Cortex of kidney (tissue), 1 donor: ENCODE measurements at places on chromosomes 4 and X.

DNA sequence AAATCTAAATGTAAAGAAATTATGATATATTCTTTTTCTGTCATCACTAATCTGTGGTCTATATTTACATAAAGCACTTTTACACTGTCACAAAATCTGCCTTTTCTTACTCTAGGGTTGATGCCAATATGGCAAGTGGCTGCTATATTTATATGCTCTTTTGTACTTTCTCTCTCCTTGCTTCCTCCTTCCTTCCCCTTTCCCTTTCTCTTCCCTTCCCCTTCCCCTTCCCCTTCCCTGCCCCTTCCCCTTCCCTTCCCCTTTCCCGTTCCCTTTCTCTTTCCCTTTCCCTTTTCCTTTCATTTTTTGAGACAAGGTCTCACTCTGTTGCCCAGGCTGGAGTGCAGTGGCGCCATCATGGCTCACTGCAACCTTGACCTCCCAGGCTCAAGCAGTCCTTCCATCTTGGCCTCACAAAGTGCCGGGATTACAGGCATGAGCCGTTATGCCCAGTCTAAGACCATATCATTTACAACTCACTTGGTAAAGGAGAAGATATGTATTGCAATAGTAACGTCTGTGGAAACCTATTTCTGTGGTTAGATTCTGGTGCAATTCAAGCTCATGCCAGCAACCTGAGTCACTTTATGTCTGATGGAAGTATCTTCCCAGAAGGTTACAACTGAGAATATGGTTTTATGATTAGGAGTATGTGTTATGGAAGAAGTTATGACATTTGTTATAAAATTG is 13.9 kb upstream of the PLAC8 start:
- no peak for DNase-seq

DNA sequence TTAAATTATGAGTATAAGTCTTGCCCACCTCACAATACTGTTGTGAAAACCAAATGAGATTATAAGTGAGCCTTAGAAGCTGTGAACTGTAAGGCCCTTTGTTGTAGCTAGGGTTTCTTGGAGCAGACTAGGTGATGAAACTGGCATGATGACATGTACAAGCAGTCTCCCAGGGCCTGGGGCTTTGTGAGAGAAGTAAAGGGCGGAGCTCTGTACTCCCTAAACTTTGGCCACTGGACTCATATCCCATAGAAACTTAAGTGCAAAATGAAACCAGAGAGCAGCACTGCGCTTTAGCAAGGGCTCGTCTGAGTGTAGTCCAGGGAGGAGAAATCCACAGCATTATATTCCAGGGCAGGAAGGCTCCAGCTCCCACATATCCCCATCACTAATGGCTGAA is 385.6 kb upstream of the FGF16 start:
- no peak for DNase-seq

GRCh38 chr4:38664706-38665401 is 855 bp downstream of the KLF3 start:
- DNase-seq: no peak

DNA sequence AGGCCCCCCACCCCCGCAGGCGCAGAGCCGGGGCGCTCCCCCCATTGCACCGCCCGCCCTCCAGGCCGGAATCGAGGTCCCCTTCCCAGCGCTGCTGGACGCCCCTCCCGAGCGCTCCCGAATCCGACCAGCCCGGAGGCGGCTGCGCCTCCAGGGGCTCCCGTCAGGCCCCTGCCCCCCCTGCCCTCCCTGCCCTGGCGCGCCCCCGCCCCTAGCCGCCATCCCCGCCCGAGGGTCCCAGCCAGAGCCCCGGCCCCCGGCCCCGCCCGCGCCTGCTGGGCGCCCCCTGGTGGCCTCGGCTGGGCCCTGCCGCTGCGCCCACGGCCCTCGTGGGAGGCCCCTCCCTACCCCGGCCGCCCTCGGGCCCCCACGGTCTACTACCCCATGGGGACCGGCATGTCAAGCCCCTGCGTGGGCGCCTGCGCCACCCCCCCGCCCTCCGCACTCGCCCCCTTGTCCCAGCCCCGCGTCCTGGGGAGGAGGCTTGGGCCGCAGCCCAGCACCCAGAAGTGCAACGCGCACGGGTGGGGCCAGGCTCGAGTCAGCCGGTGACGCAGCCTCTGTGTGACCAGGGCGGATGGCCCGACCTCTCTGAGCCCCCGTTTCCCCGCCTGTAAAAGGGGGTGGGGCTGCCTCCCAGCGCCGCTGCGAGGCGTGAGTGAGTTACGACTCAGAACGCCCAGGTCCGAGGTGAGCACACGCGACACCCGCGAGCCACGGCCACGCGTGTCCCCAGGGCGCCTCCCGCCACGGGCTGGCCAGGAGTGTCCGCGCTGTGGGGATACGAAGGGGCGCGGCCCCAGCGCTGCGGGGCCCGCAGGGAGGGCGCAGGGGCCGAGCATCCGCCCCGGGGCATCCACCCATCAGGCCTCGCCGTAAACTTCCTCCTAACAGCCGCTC is 104.9 kb downstream of the FAM53A start:
- DNase-seq: no peak

DNA sequence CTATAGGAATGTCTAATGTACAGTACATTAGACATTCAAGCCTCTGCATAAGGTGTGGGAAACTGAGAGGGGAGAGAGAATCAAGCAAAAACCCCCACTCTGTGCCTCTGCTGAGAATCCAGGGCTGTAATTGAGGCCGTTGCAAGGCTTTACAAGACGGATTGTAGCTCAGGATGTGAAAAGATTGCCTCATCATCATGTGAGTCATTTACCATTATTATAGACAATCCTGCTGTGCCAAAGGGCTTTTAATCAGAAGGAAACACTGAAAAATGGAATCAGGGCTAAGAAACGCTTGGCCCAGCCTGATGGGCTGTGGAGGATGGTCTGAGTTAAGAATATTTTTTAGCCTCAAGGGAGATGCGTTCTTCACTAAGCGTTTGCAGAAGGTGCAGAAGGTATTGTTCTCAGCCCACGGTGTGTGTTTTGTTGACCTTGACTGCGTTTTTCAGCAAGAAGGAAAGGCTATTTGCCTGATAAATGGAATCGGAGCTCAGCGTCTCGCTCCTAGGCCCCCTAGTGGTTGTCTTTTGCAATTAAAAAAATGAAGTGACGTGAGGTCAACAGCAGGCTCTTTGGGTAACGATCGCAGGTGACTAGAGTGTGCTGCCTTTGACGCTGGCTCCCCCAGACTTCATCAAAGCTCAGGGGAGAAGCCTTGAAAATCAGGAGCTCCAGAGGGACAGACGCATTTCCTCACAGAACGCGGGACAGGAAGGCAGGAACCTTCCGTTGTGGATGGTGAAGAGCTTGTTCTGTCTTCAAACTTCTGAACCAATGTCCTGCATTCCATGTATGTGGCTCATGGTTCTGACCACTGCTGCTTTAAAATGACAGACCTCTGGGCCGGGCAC is 18.1 kb upstream of the CHRNA9 start:
- no peak for DNase-seq

GRCh38 chr4:17762726-17763125 is 18.7 kb downstream of the FAM184B start:
- DNase-seq: no peak

DNA sequence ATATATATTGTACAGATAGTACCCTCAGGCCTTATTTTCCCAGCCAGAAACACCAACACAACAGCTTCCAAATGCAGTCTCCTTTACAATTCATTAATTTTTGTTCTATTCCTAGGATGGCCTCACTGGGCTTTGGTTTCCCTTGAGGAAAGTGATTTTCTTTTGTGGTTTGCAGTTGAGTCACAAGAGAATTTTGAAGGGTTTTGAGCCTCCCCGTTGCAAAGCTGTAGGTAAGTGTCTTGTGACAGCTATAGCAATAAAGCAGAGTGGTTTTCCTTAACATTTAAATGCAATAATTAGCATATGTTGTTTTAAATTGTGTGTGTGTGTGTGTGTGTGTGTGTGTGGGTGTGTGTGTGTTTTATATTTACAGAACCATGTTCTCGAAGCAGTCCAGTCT is 54.1 kb upstream of the WDR17 start:
- no peak for DNase-seq

GRCh38 chr4:146521541-146522097 is at the start of gene SLC10A7:
TSS of gene SLC10A7 (minus strand) at chr4:146521940. CDS start at chr4:146521717, 223 bp downstream.
- no peak for DNase-seq

DNA sequence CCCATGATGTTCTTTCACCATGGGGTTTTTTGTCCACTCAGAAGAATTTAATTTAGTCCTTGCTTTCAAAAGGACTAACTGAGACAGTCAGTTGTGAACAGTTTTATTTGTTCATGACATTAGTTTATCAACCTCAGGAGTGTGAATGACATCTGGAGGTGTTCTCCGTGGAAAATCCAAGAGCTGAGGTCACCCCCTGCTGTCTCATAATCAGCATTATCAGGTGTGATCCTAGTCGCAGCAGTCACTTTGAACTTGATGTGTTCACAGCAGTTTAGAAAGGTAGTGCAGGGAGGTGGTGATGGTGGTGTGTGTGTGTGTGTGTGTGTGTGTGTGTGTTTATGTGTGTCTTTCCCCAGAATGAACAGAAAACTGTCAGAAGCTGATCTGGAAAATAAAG is 1760.8 kb upstream of the PCDH10 start:
- DNase-seq: no peak
